ENCODE measurements at places on chromosomes 4 and X.

DNA sequence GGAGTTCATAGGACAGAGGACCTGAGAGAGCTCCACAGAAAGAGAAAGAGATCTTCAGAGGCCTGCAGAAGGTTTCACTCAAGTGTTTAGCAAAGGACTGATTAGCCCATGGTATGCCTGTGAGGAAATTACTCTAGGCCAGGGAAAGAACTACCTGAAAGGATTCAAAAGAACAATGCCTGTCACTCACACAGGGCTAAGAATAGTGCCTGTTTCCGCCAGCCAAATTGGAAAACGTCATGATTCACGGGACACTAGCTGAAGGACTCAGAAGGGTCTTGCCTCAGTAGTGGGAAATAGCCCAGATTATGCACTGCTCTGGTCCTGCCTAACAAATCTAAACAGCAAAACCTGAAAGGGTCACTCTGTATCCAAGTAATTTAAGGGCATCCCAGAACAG, 21.1 kb downstream of the SYTL4 start:
- DNase-seq, result no peak

GRCh38 chr4:173333658-173334084, 487 bp downstream of the HMGB2 start:
- DNase-seq, result peak; percentile 15

- no peak for DNase-seq
Measured at GRCh38 chrX:154542723-154543424, 3.8 kb downstream of the G6PD start.

DNA sequence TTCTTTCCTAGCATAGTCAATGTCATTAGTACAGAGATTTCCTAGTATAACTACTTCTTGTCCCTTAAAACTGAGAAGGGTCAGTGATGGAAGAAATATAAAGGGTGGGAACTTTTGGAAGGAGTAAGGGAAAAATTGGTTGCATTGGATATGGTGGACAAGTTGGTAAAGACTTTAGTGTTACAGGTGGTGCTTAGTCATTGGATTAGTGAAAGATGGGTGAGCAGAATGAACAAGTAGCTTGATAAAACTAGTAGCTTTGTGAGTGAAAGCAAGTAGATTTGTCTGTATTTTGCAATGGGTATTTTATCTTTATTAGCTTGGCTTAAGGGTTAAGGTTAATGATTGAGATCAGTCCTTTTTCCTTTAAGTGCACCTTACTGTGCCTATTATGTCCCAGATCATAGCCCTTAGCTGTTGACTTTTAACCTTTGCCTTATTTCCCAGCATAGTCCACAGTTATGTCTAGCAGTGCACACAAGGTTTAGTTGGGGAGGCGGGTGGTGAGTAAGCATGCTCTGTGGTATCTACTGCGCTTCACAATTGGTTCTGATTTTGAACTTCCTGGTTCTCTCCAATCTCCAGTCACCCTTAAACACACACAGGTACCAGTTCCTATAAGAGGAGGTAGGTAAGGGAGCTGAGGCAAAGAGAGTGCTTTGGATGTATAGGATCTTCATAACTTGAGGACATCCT, 9.5 kb downstream of the WDR44 start:
- no peak for DNase-seq

DNA sequence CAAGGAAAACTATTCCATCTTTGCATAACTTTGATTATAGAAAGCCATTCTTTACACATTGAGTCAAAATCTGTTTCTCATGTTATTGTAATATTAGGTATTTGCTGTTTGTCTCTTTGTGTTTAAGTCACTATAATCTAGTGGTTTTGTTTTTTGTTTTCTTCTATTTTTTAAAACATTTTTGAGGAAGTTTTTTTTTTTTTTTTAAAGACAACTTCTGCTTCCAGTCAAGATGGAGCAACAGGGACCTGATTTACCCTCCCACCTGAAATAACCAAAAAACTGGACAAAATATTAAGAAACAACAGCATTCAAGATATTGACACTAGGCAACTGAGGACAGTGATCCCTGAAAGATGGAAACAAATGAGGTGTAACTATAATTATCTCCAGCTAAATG, 18.4 kb upstream of the NSUN7 start:
- no peak for DNase-seq

- no peak for DNase-seq
Measured at GRCh38 chr4:79015411-79015810, 76.2 kb upstream of the PAQR3 start.

DNA sequence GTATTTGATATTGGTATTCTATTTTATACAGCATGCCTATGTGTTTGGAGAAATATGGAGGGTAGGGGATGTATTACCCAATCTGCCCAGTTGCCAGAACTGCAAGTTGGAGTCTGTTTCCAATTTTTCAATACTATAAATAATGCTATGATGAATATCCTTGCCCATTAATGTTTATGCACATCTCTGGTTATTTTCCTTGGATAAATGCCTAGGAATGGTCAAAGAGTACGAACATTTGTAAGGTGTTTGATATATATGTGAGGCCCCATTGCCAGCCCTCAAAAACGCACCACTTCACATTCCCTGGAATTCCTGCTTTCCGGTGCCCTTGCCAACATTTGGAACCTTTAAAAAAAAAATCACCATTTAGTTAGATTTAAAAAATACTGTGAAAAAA, 34.3 kb downstream of the CLDN34 start:
- no peak for DNase-seq

DNA sequence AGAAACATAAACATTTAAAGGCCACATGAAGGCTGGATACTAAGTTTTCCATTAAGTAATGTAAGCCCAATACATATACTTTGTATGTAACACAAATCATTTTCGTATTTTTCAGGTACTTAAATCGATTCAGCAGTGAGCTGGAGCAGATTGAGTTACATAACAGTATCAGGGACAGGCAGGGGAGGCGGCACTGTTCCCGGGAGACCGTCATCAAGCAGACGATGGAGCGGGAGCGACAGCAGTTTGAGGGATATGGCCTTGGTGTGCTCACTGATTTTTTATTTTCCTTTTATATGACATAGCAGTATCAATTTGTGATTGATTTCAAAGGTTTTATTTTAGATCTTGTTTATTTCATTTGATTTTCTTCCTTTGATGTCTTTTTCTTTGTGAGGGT, 20.7 kb downstream of the TMA16 start:
- DNase-seq, result no peak

GRCh38 chrX:37684973-37685372, 618 bp upstream of the XK start:
- DNase-seq, result no peak
